Spleen (tissue), 13 donors: ENCODE measurements at places on chromosomes 5 and 9. TPM values are rescaled to one million over a fixed set of nuclear protein-coding genes. Genes with fewer than 3 reads are reported as not detected.
A peak's percentile ranks its signal among the peaks of the same experiment; 100 is the strongest.

Gene SGCD
- 1.2 TPM for total RNA-seq

DNA sequence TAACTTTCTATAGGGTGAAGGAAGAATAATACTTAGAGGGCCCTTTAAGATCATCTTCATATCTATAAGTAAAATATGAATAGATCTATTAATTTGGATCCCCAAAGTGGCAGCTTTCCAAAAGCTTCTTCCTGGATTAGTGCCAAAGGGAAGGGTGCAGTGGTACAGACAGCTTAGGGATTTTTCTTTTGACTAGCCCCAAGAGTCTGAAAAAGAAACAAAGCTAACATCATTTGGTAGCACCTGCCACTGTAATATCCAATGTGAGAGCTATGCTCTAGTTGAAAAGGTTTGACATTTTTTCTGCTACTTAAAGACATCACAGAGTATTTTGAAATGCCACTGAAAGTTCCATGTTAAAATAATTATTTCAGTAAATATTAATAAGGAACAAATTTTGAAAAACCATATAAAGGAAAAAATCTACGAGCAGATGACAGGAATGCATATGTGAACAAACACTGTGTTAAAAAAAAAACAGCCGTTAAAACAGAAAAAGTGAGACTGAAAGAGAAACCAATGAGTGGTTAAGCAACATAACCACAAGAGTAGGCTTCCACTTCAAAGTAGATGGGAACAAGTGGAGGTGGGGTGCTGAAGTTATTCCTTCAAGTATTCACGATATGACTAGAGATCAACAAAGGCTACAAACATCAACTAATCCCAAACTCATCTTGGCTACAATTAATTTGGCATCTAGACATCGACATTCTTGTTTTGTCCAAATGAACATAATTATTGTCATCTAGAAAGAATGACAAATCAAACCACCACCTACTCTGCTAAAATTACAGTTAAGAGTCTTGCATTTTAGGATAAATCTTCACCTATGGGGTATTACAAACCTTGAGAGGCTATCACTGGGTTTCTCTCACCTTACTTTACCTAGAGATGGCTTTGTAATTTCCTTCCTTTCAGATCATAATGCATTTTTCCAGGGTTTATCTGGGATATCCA lies 137.5 kb downstream of the CPLANE1 start:
- no peak for DNase-seq

GRCh38 chr9:136941231-136942111 lies 3.1 kb downstream of the FBXW5 start:
- DNase-seq: peak; percentile 80

Gene PCDHGB2
- 4.4 TPM for total RNA-seq

DNA sequence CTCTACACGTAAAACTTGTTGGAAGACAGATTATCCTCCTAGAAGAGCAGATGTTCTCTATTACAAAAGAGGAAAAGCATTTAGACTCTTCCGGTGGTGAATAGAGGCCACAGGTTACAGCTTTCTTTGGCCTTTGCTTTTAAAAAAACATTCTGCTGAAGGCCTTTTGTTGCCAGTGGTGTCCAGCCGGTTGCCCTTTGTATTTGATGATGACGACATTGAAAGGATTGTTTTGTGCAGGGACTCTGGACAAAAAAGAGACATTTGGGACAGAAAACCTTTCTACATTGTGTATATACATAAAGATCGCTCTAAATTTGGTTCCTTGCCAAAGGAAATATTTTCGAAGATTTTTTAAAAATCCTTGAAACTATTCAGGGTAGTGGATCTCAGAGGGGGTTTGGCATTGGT lies 180.3 kb downstream of the C9orf152 start:
- no peak for DNase-seq

Gene GRIN3A
- 1.0 TPM for total RNA-seq

- DNase-seq: peak; percentile 83
Observed at GRCh38 chr5:124744170-124744971, 2.1 kb downstream of the ZNF608 start.

Gene SHC3
- total RNA-seq: 0.70 TPM

Gene KCNV2
- total RNA-seq: not detected

Gene PTPN3
- total RNA-seq: 0.47 TPM

GRCh38 chr9:128409978-128410377 lies 10.7 kb upstream of the CERCAM start:
- no peak for DNase-seq

DNA sequence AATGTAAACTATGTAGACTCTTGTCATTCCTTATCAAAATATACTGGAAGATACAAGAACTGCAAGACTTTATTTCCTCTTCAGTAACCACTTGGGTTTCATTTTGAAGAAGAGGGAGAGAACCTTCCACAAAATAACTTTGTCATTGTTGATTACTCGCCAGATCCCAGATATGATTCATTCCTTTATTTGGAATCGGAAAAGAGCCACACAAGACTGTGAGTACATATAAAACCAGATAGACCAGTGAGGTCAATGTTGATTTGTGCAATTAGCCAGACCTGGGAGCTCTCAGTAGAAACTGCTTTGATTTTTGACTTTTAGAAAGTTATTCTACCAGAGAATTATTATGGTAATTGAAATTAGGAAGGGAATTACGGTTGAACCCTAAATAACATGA lies 146.1 kb downstream of the TMEM167A start:
- DNase-seq: no peak

DNA sequence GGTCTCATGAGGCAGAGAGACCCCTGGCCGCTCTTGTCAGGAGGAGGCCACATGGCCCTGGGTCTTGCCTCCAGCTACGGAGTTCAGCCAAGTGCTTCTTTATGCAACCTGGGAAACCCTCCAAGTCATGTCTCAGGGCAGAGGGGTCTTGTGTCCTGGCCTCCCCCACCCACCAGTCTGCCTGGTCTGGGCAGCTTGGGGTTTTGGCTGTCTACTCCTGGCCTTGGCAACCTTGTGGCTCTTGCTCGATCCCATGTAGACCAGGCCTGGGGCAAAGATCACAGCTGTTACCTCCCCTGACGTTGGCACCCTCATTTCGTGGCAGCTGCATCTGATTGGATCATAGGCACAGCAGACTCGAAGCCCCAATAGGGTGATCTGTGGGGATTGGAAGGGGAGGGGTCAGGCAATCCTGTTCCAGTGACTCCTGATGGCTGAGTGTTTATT lies 28.4 kb downstream of the JADE2 start:
- no peak for DNase-seq

Gene SV2C
- 0.09 TPM for total RNA-seq

GRCh38 chr9:83981126-83981871 lies 694 bp downstream of the RMI1 start:
- no peak for DNase-seq

Gene TMEM38B
- total RNA-seq: 5.2 TPM

DNA sequence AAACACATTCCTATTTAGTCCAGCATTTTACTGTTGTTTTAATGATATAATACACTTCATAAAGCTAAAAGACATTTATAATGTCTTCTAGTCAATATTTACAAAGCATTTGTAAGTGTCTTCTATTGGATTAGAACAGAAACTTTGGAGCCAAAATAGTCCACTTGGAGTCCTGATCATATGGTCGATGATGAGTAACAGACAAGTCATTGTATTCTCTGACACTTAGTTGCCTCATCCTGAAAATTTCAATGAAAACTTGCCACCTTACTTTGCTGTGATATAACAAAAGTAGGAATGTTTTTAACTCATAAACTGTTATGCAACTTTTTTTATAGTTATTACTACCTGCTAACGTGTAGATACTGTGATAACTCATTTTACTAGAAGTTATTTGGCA lies 132.5 kb downstream of the GABRB2 start:
- no peak for DNase-seq

DNA sequence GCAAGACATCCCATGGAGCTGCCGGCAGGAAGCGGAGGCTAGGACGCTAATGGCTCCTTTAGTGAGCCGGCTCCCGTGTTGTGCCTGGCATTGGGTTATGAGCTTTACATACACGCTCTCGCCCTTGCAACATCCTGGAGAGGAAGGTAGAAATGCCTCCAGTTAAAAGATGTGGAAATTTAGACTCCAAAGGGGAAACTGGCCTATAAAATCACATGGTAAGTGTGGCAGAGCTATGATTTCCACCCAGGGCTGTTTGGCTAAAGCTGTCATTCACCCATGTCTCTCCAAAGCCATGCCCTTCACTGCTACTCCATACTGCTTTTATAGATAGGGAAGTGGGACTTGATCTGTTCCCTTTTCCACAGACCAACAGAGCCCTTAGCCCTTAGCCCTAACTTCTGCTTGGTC lies 5.2 kb downstream of the GM2A start:
- DNase-seq: no peak
